Myometrial cell (primary cell): ENCODE measurements at places on chromosomes 16 and 17. TPM values are rescaled to one million over a fixed set of nuclear protein-coding genes. Genes with fewer than 3 reads are reported as not detected.

The PPM1E gene
- total RNA-seq = 0.18 and 0.86 TPM in 2 replicates

The CDH11 gene
- total RNA-seq = 72.9 and 155 TPM in 2 replicates

The MED9 gene
- total RNA-seq = 11.7 and 14.4 TPM in 2 replicates

The EFCAB5 gene
- total RNA-seq = 0.18 TPM in 1 of 2 replicates, not detected in the other

The RHOT1 gene
- total RNA-seq = 22.2 and 32.6 TPM in 2 replicates

The ABI3 gene
- total RNA-seq = not detected in 2 replicates
